NCI-H1105 (cell line): ENCODE measurements at places on chromosomes 4 and X.

DNA sequence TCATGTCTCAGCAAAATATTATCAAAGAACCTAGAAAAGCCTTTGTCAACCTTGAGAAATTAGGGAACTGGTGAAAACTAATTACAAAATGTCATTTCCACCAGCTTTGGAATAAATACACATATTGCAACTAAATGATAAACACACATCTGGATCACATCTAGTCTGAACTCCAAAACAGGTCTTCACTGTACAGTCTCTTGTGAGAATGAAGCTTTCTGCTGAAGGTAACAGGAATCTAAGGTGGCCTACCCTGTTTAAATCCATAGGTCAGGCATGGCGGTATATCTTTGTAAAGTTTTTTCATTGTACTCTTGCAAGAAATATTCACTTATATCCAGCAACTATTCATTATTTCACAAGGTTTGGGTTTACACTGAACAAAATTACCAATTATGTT is 1.7 kb downstream of the SH3D19 start:
- DNase-seq, result no peak

DNA sequence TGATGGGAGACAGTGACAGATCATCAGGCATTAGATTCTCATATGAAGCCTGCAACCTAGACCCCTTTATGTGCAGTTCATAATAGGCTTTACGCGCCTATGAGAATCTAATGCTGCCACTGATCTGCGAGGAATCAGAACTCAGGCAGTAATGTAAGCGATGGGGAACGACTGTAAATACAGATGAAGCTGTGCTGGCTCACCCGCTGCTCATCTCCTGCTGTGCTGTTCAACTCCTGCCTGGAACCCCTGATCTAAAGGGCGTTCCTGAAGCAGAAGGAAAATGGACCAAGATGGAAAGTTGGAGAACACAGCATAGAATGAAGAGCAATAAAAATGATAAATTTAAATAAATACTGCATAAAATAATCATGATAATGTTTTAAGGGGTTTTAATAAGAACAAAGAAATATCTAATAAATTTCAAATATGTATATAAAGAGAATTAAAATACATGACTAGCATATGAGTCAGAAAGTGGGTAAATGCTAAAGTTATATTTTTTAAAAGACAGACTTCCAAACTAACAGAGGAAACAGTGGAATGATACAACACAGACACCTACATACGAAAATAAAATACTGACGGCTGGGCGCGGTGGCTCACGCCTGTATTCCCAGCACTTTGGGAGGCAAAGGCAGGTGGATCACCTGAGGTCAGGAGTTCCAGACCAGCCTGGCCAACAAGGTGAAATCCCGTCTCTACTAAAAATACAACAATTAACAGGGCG is 59.2 kb downstream of the RBM47 start:
- DNase-seq, result no peak

GRCh38 chr4:67468830-67469229 is 76.5 kb downstream of the CENPC start:
- DNase-seq, result no peak

DNA sequence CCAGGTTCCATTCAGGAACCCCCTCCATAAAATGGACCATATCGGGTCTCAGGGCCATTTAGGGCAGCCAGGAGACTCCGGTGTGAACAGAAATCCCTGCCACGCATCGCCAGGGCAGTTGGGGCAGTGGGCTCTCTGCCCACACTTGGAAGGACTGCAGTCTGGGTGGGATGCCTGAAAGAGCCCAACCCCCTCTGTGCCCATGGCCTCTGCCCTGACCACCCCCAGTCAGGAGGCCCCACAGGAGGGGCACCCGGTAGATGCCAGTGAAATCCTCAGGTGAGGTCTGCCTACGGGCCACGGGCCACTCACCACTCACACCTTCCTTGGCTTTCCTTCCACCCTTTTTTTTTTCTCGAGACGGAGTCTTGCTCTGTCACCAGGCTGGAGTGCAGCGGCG is 4.8 kb downstream of the PRAF2 start:
- DNase-seq, result no peak

- DNase-seq, result no peak
Measured at GRCh38 chr4:17562157-17562556, 14.8 kb upstream of the LAP3 start.

- DNase-seq, result no peak
Measured at GRCh38 chrX:150372756-150373155, 9.6 kb downstream of the MAMLD1 start.

GRCh38 chr4:122658818-122659295 is 38.0 kb upstream of the IL21 start:
- DNase-seq, result no peak

DNA sequence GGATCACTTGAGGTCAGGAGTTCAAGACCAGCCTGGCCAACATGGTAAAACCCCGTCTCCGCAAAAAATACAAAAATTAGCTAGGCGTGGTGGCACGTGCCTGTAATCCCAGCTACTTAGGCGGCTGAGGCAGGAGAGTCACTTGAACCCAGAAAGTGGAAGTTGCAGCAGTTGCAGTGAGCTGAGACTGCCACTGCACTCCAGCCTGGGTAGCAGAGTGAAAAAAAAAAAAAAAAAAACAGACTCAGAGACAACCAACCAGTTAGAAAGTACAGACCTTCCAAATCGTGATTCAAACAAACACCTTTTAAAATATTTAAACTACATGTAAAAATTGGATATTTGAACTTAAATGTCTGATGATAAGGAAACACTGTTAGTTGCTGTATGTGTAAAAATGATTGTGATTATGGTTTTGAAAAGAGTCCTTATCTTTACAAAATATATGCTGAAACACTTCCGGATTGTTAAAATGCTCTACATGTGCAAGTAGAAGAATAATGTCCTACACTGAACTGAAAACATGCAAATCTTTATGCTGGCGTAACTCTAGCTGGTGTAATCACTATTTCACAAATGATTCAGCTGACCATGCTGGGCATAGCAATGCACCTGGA is 37.8 kb downstream of the SH3KBP1 start:
- no peak for DNase-seq

- no peak for DNase-seq
Measured at GRCh38 chrX:44876086-44876485, 3.1 kb downstream of the KDM6A start.
